ENCODE measurements at places on chromosomes 16 and 17.
A peak's percentile ranks its signal among the peaks of the same experiment; 100 is the strongest.

- peak; percentile 86 for DNase-seq
Observed at GRCh38 chr17:39677542-39678339, 9.5 kb downstream of the PNMT start.

GRCh38 chr17:7478276-7479212 is 887 bp downstream of the ZBTB4 start:
- DNase-seq = no peak

GRCh38 chr17:58270476-58271215 is 10.1 kb downstream of the MPO start:
- no peak for DNase-seq

DNA sequence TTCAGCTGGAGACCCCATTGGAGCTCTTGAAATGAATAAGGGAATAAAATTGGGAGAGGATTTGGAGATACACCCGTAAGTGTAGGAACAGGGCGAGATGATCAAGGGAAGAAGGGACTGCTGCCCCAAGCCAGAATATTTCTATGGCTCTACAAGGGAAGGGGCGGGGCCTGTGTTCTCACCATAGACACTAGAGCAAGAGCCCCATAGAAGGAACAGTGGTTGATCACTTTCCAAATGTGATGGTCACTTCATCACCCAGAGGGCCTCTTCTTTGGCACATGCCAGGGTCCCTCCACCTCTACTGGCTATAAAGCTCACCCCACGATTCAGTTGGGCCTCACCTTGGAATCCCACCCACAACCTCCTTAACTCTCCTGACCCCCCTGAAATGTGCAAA is 25.0 kb downstream of the GPRC5B start:
- no peak for DNase-seq

GRCh38 chr16:86252596-86252995 is 257.7 kb upstream of the FOXF1 start:
- no peak for DNase-seq

DNA sequence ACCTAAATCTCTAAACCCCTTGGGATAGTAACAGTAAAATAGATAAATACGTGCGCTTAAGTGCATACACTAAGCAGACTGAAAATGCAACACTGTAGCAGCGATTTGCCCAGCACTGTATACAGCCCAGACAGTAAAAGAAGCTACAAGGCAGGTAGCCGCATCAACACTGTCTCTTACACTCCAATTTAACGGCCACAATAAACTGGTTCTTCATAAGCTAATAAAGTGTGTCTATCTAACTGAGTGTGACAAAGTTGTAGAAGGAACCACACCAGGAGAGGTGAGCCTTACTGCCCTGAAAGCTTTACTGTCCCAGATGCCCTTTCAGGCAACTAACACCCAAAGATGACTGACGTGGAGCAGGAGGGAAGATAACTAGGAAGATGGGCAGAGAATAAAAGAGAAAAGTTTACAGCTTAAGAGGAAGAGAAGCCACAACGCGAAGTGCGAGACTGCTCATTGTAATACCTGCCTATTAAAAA is 847 bp downstream of the ZDHHC7 start:
- DNase-seq = no peak

- DNase-seq = peak; percentile 91
Observed at GRCh38 chr16:3945751-3946603, 65.5 kb upstream of the CREBBP start.

- DNase-seq = no peak
Observed at GRCh38 chr17:60406887-60407286, 15.0 kb upstream of the USP32 start.

DNA sequence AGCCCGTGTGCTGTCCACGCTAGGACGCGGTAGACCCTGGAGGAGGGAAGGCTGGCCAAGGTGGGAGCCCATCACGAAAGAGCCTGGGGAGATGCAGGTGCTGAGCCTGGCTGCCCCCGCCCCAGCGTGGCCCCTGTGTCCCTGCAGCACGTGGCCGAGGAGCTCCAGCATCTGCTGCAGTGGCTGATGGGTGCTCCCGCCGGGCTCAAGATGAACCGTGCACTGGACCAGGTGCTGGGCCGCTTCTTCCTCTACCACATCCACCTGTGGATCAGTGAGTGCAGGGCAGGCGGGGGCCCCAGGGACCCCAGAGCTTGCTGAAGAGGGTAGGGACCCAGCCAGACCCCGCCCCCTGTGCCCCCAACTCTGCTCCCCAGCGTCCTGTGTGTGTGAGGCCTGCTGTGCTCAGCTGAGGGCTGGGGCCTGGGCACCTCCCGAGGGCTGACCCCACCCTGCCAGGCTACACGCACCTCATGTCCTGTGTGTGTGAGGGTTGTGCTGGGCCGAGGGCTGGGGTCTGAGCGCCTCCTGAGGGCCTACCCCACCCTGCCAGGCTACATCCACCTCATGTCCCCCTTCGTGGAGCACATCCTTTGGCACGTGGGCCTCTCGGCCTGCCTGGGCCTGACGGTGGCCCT is 8.6 kb downstream of the PIGQ start:
- no peak for DNase-seq

DNA sequence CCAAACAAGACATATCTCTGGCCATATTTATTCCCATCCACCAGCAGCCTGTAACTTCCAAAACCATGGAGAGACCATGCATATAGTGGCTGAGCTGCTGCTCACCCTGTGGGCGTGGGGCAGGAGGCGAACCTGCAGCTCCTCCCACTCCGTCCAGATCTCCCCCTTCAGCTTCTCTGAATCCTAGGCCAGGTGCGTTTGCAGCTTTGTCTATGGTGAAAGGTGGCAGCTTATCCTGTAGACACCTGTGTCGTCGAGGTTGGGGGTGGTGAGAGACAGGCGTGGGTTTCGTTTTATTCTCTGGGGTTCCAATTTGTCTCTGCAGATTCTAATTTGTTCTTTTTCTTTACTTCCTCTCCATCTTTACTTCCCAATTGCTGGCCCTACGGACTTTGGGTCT is 9.7 kb upstream of the ANKS4B start:
- no peak for DNase-seq

DNA sequence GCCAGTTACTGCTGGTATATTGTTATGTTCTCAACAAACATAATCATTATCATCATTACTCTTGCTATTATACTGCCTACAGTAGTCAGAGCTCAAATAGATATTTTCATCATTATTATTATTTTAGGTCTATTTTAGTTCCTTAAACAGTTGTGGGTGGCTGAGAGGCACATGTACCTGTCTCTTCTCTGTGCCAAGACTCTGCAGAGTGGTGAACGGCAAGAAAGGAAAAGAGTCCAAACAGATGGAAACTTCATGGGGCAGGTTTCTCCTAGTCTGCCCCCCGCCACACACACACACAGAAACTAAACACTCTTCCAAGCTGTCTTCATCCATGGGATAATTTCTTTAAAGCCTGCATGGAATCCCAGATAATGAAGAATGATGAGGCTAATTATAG is 77.7 kb upstream of the CLEC3A start:
- DNase-seq = no peak

DNA sequence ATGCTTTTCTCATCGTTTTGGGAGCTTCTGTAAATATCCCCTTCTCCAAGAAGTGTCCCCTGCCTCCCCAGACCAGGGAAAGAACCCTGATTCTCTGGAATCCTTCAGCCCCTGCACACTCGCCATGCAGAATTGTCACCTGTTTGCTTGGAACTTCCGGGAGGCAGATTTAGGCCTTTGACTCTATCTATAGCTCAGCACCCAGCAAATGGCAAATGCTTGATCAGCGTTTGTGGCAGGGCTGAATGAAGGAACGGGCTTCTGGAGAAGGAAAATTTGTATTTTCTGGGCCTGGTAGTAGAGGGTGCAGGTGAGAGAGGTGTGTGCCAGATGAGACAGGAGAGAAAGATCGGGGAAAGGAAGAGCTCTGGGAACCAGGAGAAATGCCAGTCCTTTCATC is 18.3 kb upstream of the CACNG4 start:
- no peak for DNase-seq

DNA sequence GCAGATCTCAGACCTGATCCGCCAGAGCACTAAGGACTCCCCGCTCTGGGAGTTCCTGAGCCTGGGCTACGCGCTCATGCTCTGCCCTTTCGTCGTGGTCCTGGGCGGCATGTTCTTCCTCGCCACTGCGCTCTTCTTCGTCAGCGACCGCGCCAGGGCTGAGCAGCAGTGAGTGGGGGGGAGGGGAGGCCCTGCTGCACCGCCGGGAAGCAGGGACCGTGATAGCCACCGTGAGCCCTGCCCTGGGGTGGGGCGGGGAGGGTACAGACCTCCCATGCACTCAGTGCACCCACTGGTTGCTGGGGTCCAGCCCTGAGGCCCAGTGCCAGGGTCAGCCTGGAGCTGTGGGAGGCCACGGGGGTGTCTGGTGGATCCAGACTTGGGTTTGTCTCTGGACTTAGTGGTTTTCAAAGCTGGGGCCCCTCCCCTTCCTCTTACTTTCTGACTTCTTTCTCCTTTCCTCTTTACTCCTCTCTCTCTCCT is 18.9 kb downstream of the MYBBP1A start:
- DNase-seq = no peak

DNA sequence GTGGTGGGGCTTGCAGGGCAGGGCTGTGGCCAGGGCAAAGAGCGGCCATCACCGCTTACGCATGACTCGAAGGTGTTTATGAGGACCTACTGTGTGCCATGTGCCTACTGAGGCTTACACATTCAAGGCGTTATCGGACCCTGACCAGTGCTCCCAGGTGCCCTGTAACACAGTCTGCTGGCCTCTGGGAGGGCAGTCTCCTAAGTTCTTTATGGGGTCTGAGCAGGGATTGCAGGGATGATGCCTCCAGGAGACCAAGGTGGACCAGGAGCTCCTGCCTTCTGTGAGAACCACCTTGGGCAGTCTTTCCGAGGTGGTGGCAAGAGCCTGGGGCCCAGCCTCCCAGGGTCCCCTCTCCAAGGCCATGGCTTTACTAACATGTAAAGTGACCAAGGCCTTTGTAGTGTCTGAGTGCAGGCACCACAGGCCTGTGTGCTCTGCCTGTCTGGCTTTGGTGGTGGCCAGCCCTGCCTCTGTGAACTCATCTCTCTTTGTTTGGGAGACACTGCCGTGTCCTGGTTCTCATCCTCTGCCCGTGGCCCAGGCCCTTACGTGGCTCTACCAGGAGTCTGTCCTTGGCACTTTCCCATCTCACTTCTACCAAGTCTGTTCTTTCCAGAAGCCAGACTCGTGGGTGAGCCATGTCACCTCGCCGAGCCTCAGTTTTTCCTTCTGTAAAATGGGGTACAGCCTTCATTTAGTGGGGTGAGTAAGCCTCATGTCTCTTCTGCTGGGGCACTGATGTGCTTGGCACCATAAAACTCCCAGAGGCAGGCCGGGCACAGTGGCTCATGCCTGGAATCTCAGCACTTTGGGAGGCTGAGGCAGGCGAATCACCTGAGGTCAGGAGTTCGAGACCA is 3.4 kb upstream of the SYNGR2 start:
- DNase-seq = no peak

DNA sequence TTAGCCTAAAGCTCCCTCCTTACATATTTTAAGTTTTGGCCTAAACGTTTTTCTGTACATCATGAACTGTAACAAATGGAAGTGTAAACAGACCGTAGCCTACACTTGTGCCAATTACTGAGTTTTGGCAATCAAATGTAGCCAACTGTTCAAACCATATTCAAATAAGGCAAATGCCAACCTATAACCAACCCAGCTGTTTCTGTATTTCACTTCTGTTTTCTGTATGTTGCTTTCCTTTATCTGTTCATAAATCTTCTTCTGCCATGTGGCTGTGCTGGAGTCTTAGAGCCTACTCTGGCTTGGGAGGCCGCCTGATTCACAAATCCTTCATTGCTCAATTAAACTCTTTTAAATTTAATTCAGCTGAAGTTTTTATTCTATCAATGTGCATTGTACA is 6.9 kb upstream of the C16orf78 start:
- DNase-seq = no peak

DNA sequence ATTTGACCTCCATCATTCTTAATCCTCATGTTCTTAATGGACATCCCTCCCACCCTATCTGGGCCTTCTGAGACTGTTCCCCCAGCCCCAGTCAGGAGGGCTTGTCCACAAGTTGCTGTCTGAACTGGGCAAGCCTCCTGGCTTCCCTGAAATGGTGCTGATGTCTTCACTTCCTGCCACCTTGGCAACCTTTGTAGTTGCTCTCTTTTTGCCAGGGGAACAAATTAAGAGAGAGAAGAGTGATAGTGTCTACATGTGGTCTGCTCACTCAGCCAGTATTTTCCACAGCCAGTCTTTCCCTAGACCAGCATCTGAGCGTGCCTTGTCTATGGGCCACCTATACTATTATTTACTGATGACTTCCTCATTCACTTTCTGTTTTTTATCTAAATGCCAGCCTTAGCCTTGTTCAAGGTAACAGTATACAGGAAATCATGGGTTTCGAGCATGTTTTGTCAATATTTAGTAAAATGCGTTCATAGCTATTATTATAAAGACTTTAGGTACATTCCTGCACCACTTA is 710.1 kb downstream of the MAF start:
- no peak for DNase-seq

- no peak for DNase-seq
Observed at GRCh38 chr17:41446806-41447205, 6.0 kb upstream of the KRT38 start.

- no peak for DNase-seq
Observed at GRCh38 chr17:75693500-75694481, 26.7 kb downstream of the SAP30BP start.

- no peak for DNase-seq
Observed at GRCh38 chr16:80695020-80695419, 109.4 kb downstream of the CDYL2 start.

DNA sequence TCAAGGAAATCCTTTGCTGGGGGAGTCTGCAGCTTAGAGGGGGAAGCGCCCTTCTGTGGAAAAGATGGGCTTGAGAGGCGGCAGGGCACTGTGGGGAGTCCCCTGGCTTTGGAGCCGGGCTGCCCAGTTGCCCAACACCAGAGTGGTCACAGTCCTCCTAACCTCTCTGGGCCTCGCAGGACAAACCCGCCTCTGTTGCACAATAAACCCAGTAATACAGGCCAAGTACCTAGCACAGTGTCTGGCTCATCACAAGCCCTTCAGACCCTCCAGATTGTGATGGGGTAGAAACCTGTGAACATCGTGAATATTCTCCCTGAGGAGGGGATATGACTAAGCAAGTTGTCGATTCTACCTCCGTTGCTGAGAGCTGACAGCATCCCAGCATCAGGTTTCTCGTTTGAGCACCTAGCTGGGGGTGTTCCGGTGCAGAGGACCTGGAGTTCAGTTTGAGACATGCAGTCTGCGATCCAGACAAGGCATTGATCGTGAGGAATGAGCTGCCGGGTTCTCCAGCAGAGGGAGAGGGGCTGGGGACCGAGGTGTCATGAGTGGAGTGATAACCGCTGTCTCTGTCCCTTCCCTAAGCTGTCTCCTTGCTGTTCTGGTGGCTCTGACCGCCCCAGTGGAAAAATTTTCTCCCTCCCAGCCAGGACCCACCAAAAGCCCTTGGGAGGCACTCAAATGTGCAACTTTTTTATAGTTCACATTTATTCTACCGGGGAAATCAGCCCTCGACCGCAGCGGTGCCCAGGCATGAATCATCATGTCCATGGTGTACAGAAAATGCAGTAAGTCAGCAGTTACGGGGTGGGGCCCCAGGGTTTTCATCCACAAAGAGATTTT is 161.9 kb downstream of the WSCD1 start:
- DNase-seq = no peak

GRCh38 chr17:31534223-31534888 is 142.9 kb downstream of the RAB11FIP4 start:
- DNase-seq = no peak

Measured in renal pelvis (tissue), 12 donors.